ENCODE measurements at places on chromosomes 1 and 21.
A peak's percentile ranks its signal among the peaks of the same experiment; 100 is the strongest.

- peak; percentile 94 for DNase-seq
Observed at GRCh38 chr1:182588500-182589396, at the start of gene RNASEL. Gene RNASEL, minus strand, starts transcription at chr1:182589256. Its CDS starts 2,450 bp downstream, at chr1:182586806.

GRCh38 chr21:14616380-14617039, 70.4 kb upstream of the SAMSN1 start:
- DNase-seq = no peak

DNA sequence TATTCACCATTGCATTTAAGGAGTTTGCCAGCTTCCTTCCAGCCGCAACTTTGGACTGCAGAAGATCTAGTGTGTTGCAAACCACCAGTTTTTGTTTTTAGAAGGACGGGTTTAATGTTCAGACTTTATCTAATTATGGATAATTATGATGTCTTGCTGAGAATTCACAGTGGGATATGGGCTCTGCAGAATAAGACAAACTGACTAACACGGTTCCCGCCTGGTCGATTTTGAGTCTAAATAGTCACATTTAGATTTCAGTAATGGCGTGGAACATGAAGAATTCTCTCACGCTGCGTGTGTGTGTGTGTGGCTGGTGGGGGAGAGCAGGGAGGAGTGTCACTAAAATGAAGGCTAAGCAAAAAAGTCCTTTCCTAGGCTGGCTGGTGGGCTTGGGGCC, 48.5 kb upstream of the DMRTB1 start:
- DNase-seq = no peak

DNA sequence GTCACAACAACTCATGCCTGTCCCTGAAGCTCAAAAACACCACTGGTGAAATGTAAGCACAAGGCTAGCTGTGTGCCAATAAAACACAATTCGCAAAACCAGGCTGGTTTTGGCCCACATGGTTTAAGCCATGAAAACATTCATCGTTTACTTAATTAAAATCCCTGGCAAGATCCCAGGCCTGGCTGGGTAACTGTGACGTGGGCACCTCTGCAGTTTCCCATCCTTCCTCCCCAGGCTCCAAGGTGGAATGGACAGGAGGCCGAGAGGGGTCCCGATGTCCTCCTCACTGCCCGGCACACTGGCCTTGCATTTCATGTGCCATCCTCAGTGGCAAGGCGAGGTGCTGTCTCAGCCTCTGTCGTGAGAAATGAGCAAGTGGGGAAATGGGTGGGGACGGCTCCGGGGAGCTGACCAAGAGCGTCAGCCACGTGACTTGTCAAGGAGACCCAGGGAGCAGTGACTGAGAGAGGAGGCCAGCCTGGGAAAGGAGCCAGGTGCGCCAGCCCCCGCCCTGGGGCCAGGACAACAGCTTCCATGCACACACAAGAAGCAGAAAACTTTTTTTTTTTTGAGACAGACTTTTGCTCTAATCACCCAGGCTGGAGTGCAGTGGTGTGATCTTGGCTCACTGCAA, 153.1 kb upstream of the RAB4A start:
- no peak for DNase-seq

GRCh38 chr1:116478621-116479020, 92.2 kb downstream of the CD58 start:
- DNase-seq = no peak

GRCh38 chr1:159548126-159548525, 12.3 kb upstream of the OR10J5 start:
- DNase-seq = no peak

GRCh38 chr1:42951588-42951987, 7.1 kb downstream of the SLC2A1 start:
- DNase-seq = no peak

DNA sequence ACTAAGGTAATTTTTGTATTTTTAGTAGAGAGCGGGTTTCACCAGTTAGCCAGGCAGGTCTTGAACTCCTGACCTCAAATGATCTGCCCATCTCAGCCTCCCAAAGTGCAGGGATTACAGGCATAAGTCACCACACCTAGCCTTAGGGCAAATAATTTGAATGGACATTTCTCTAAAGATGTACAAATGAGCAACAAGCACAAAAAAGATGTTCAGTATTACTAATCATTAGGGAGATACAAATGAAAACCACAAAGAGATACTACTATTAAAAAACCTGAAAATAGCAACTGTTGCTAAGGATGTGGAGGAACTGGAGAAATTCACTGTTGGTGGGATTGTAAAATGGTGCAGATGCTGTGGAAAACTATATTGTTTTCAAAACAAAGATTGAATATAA, 79.1 kb downstream of the GABPA start:
- DNase-seq = peak; percentile 2

GRCh38 chr1:7218210-7218832, 433.1 kb downstream of the CAMTA1 start:
- DNase-seq = peak; percentile 54

DNA sequence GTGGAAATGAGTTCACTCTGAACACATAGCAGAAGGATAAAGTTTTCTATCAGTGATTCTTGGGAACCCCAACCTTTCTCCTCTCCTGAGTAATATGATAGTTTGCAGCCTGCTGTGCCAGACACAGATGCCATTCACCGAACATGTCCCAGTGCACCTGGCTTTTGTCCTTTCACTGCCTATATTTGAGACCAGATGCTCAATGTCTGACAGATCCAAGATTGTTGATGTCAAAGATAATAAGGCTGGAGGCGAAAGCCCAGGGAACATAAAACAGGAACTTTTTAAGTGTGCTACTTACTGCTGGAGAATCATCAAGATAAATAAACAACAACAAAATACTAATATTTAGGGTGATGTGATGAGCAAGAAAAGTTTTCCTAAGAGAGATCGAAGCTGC, 139.3 kb downstream of the TIAM1 start:
- DNase-seq = no peak

- no peak for DNase-seq
Observed at GRCh38 chr1:182629499-182630096, 25.4 kb upstream of the RGS16 start.

DNA sequence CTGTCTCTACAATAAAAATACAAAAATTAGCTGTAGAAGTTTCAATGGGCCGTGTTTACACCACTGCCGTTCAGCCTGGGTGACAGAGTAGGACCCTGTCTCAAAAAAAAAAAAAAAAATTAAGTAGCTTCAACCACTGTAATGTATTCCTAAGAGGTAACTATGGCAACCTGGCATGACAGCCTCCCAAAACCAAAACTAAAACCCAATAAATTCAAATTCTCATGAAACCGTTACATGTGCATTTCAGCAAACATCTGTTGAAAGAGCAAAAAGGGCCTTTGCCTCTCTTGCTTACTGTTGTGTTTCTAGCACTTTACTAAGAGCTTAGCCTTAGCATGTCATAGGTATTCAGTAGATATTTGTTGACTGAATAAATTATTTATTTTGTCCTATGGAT, 33.5 kb downstream of the ODR4 start:
- peak; percentile 18 for DNase-seq

GRCh38 chr1:109770331-109771095, 6.8 kb upstream of the EPS8L3 start:
- no peak for DNase-seq

- peak; percentile 87 for DNase-seq
Observed at GRCh38 chr1:6991266-6991665, 206.0 kb downstream of the CAMTA1 start.

GRCh38 chr1:42747125-42747524, 7.1 kb upstream of the CLDN19 start:
- DNase-seq = peak; percentile 19

DNA sequence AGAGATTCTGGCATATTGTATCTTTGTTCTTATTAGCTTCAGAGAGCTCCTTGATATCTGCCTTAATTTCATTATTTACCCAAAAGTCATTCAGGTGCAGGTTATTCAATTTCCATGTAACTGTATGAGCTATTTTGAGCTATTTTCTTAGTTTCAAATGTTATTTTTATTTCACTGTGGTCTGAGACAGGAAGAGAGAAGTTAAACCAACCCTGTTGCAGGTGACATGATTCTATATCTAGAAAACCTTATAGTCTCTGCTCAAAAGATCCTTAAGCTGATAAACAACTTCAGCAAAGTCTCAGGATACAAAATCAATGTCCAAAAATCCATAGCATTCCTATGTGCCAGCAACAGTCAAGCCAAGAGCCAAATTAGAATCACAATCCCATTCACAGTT, 1644.0 kb upstream of the B3GALT2 start:
- no peak for DNase-seq

- peak; percentile 78 for DNase-seq
Observed at GRCh38 chr1:54121482-54122134, 31.2 kb downstream of the CDCP2 start.

DNA sequence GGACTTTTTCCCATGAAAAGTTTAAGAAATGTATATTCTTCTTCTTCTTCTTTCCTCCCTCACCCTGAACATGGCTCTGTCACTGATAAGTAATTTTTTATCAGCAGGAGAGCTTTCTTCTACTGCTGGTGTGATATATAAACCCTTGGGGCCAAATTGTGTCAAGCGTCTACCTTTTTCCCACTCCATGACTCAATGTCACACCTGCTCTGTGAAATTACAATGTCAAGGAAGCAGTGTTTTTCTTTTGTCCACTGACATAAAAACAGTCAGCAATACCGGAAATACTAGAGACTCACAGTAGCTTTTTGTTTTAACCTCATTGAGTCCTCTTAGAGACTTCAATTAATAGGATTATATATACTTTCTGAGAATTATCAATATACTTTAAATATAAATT, 416.2 kb upstream of the ADGRL4 start:
- no peak for DNase-seq

DNA sequence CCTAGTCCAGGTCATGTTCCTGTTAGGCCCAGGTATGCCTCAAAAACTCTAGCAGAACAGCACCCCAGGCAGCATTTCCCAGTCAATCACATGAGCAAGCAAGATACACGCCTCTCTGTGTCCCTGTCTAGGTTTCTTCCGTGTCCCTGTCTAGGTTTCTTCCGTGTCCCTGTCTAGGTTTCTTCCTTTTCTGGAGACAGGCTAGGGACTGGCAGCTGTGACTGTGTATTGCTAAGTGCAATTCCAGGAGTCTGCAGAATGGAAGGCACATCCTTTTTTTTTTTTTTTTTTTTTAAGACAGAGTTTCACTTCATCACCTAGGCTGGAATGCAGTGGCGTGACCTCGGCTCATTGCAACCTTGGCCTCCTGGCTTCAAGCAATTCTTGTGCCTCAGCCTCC, 77.6 kb downstream of the SETD4 start:
- DNase-seq = no peak

DNA sequence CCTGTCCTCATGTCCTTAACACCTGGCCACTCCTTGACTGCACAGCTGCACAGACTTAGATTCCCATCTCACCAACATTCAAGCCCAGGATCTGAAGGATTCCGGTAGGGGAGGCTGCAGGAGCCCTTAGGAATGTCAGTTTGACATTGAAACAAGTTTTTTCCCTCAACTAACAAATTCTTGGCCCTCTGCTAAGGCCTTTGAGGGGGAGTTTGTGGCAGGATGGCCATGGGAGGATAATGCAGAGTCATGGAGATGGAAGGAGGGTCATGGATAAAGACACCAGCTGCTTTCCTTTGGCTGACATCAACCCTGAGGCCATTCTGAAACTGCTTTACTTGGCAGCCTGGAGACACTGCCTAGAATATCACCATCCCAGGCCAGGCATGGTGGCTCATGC, 63.4 kb upstream of the PPP2R5A start:
- peak; percentile 40 for DNase-seq

DNA sequence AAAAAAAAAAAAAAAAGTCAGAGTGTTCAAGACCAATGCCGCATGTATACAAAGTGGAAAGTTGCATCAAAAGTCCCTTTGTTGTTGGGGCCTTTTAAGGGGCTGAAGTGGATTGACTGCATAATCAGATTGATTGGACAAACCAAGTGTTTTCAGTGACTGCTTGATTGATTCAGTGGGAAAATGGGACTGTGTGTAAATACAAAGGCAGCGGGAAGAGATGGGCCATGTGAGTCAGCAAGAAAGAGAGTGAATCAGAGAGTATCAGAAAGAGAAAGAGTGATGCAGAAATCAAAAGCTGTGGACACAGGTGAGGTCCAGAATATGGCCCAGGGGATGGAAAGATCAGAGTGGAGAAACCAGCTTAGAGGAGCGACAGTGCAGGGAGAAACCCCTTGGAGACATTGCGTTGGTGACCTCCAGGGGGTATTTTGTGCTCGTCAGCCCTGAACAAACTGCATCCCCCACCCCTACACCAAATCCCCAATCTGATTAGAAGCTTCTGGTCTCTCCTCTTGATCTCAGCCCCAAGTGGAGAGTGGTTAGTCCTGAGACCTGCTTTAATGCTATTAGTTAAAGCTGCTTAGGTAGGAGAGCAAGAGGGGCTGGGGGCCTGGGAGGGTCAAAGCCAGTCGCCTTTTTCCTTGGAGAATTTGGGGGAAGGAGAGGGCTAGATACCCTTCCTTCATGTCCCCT, 5.1 kb upstream of the ETV3L start:
- peak; percentile 21 for DNase-seq

- DNase-seq = no peak
Observed at GRCh38 chr1:26750428-26750827, 37.3 kb upstream of the PIGV start.

GRCh38 chr21:32565856-32566465, 19.4 kb downstream of the TCP10L start:
- DNase-seq = no peak

DNA sequence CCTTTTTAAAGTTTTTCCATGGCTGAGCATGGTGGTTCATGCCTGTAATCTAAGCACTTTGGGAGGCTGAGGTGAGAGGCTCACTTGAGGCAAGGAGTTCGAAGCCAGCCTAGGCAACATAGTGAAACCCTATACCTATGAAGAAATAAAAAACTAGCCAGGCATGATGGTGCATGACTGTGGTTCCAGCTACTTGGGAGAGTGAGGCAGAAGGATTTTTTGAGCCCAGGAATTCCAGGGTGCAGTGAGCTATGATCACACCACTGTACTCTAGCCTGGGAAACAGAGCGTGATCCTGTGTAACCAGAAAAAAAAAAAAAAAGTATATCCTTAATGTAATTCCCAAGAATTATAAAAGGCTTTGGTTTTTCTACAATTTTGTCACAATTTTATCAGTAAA, 17.4 kb downstream of the DEPDC1 start:
- DNase-seq = no peak

DNA sequence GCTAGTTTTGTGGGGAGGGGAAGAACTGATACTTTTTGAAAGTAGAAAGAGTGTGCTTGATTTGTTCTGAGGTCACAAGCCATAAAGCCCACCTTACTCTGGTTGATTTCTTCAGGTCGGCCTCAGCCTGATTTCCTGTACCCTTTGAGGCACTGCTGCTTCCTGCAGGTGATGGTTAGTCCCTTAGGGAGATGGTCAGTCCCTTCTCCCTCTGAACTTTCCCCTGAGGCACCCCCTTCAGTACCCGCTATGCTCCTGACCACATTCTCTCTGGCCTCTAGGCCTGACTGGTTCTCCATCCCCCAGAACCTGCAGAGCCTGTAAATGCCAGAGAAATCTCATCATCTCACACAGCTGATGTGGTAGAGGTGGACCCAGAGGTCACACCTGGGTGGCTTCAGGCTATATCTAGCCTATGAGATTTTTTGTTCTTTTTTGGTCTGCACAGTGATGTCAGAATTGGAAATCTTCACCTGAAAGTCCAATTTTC, 15.0 kb upstream of the ID3 start:
- DNase-seq = no peak

- no peak for DNase-seq
Observed at GRCh38 chr1:218765753-218766152, 407.9 kb upstream of the LYPLAL1 start.

- DNase-seq = no peak
Observed at GRCh38 chr1:17355898-17356297, 16.1 kb upstream of the PADI6 start.

- DNase-seq = no peak
Observed at GRCh38 chr1:179883040-179883744, 1.1 kb downstream of the TOR1AIP1 start.

All from mesenchymal stem cell (in vitro differentiated cells and primary cell).